ENCODE measurements at places on chromosomes 2 and 18.

GRCh38 chr18:56933472-56933871 is 213.4 kb upstream of the BOD1L2 start:
- no peak for DNase-seq

- DNase-seq = no peak
Observed at GRCh38 chr2:74102516-74102915, 45.2 kb downstream of the BOLA3 start.

- DNase-seq = no peak
Observed at GRCh38 chr2:200993097-200993496, 29.6 kb upstream of the ORC2 start.

- DNase-seq = peak; percentile 39
Observed at GRCh38 chr2:217316743-217317142, 456.9 kb upstream of the TNP1 start.

GRCh38 chr2:208584378-208584985 is 177.9 kb downstream of the PTH2R start:
- no peak for DNase-seq

- DNase-seq = no peak
Observed at GRCh38 chr2:203804070-203804469, 63.5 kb upstream of the CTLA4 start.

DNA sequence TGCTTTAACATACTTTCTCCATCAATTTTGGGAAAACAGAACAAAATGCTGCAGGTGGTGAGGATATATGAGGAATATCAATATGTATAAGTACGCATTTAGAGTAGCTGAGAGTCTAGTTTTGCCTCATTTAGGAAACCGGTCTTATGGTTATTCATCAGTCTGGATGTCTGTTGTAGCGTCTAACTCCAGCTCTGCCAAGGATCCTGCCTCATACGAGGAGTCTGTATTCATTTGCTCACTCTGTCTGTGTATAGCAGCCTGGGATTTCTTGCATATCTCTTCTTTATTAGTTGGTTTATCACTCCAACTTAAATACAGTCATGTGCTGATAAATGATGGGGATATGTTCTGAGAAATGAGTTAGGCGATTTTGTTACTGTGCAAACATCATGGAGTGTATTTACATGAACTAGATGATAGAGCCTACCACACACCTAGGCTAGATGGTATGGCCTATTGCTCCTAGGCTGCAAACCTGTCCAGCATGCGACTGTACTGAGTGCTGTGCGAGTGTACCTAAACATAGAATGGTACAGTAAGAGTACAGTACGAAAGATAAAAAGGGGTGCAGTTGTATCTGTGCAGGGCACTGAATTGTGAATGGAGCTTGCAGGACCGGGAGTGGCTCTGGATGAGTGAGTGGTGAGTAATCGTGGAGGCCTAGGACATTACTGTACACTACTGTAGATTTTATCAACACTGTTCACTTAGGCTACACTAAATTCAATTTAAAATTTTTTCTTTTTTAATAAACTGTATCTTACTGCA is 148.1 kb downstream of the ZNF407 start:
- no peak for DNase-seq

Data from GM12891 (cell line).